ENCODE measurements at places on chromosomes 5 and 9.

DNA sequence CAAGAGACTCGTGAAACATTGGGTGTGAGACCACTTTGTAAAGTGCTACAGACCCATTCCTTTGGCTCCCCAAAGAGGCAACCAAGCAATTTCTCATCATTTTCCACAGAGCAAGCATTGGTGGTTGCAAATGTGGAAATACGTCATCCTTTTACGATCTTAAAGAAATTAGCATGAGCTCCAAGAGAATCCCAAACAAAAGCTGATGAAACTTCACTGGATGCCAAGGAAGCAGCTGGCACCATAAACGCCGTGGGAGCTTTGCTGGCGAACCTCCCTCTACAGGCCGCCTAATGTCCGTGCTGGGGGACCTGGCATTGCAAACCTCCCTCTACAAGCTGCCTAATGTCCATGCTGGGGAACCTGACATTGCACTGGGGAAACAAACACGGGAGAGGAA is 432.4 kb downstream of the ACTL7B start:
- no peak for DNase-seq

GRCh38 chr9:106859957-106860720 is 2.8 kb upstream of the ZNF462 start:
- DNase-seq = no peak

GRCh38 chr5:112374818-112375217 is 44.3 kb downstream of the EPB41L4A start:
- no peak for DNase-seq

DNA sequence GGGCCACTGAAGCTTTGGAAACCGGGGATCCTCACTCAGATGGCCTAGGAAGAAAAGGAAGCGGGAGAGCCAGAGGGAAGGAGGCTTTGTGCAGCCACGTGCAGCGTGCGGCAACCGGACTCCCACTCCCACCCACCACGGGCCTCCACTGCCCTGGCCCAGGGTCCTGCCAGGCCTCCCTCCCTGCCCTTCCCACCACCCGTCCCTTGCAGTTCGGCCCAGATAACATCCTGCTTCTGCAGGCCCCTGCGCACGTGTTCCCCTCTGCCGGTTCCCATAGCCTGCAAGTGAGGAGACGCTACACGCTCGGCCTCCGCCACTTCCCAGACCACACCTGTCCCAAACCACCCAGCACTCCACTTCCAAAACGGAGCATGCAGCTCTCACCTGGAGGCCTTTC is 4.3 kb upstream of the LHX3 start:
- DNase-seq = no peak

Data from T follicular helper cell (primary cell).